COR-L47 (cell line): ENCODE measurements at places on chromosomes 7 and 10.

GRCh38 chr7:106223156-106223555, 61.6 kb downstream of the NAMPT start:
- no peak for DNase-seq

DNA sequence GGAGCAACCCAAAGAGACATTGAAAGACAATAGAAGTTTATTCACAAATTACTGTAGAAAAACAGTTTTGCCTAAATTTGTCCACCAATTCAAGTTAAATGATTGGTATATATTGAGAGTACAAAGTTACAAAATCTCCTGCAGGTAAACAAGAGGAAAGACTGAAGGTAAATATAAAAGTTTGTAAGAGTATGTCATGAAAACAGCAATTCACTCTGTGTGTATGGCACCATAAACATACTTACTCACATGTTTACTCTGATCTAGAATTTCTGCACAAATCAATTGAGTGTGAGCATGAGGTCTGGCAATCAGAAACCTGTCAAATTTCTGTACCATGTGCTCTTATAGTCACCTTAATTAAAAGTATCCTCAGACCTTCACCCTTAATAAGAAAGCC, 800.9 kb upstream of the MBL2 start:
- DNase-seq = no peak

DNA sequence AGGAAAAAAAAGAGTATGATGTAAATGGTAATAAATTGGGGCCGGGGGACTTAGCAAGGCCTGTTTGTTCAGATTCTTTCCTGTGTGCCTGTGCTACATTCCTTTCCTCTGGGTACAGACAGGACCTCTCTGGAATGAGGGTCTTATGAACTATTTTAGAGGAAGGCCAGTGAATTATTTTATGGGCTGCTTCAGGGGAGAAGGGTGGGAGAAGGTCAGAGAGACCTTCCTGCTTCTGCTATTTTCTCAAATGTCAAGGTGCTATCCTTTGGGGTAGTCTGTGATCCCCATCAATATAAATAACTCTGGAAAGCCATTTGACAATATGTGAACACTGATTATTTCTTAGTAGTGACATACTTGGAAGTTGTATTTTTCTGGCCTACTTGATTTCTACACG, 426.5 kb downstream of the SH2D4B start:
- DNase-seq = no peak

GRCh38 chr10:129472696-129473555, 5.9 kb downstream of the MGMT start:
- no peak for DNase-seq

DNA sequence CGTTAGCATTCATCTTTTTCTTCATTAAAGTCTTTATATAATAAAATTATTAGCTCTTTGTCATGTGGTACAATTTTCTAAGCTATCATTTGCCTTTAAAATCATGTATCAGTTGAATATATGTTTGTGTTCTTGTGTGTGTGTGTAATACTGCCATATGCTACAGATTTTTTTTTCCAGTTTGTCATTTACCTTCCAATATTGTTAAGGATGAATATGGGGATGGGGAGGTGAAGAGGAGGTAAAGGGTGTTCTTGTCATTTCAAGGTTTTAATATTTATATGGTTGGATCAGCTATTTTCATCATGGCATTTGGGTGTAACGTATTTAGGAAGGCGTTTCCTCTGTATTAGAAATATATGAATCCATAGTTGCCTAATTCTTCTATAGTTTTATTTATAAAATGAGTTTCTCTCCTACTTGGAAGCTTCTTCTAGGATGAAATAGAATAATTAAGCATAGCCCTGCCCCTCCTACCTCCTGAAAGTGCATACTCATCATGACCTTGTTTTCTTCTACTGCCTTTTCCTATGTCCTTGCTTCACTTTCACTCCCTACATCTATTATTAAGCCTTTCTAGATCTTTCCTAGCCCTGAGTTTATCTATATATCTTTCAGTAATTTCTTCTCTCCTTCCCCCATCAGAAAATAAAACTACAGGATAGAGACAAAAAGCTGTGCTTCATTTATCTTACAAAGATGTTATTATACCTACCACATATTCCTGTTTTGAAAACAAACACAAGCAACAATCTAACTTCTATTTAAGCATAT, 25.1 kb downstream of the RAB18 start:
- DNase-seq = no peak

GRCh38 chr10:58662314-58662713, 149.6 kb downstream of the BICC1 start:
- DNase-seq = no peak

- no peak for DNase-seq
Measured at GRCh38 chr10:128566361-128566968, 440.2 kb upstream of the MKI67 start.

DNA sequence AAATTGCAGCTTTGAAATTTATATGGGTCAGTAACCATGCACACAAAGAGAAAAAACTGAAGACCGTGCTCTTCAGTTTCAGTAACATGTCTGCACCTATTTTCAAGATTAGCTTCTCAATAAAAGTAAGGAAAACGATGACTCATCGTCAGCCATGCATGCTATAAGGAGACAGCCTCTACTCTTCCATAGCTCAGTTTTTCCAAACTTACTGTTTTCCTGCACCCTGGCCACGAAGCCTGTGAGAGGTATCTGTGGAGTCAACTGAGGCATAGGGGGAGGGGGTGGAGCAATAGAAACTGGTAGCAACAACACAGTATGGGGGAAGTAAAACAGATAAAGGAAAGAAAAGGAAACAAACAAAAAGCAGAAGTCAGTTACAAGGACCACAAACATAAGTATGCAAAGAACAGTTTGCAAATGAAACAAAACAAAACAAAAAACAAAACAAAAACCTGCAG, 58.0 kb downstream of the PDSS1 start:
- DNase-seq = no peak

DNA sequence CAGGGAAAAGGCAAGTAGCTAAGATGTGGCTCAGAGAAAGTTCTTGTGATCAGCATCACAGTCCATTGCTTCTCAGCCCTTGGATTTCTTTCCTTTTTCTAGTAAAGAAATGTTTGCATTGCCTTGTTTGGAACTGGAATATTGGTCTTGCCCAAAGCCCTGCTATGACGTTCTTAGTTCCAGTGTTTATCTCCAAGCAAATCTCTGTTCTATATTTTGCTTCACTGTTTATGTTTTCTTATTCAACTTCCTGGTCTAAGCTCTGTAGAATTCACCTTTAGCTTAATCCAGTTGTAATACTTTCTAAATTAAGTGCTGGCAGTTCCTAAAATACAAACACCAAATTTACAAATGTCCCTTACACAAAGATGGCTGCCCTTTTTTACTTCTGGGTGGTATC, 88.7 kb upstream of the ZNF438 start:
- DNase-seq = no peak
